ENCODE measurements at places on chromosomes 2 and 18.

DNA sequence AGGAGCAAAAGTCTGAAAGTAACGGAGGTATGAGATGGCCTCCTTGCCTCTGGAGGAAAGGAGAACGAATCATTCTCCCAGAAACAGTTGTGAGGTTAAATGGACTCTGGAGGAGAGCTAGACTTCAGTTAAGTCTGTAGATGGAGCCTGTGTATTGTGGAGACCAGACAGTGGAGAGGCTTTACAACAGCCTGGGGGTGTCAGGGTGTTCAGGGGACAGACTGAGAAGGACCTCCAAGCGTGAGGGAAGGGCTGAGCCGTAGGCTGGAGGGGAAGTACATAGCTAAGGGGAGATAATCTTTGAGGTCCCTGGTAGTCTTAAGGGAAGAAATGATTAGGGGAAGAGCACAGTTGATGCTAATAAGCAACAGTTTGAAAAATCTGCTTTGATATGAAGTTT is 76.6 kb downstream of the GALNT1 start:
- H3K27me3 ChIP-seq = no peaks in the 10 kb centered on the region
- DNase-seq = no peak
- peaks cover 7% of the 10 kb centered on the region for H3K4me1 ChIP-seq

DNA sequence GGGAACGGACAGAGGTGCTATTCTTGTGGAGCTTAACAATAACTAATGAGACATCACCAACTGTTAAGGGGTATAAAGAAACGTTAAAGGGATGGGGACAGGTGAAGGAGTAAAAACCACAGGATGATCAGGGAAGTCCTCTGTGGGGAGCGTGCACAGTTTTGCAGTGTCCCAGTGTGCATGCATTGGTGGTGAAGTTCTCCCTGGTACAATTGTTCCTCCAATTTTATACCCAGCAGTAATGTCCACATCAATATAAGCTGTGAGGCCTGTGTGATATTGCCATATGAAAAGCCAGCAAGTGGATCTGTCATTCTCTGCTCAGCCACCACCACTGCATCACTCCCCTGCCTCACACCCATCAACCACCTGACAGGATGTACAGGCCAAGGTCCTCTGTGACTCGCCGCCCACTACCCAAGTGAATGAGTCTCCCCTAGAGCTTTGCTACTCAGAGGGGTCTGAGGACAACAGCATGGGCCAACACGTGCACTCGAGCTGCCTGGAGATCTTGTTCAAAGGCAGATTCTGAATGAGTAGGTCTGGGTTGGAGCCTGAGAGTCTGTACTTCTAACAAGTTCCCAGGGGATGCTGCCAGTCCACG is 4.6 kb downstream of the MLPH start:
- peaks cover 2% of the 10 kb centered on the region for H3K36me3 ChIP-seq
- H3K27ac ChIP-seq = no peak overlapping the region
- peaks cover 3% of the 10 kb centered on the region for H3K4me1 ChIP-seq
- H3K4me3 ChIP-seq = no peak overlapping the region
- peaks cover 51% of the 10 kb centered on the region for H3K27me3 ChIP-seq

DNA sequence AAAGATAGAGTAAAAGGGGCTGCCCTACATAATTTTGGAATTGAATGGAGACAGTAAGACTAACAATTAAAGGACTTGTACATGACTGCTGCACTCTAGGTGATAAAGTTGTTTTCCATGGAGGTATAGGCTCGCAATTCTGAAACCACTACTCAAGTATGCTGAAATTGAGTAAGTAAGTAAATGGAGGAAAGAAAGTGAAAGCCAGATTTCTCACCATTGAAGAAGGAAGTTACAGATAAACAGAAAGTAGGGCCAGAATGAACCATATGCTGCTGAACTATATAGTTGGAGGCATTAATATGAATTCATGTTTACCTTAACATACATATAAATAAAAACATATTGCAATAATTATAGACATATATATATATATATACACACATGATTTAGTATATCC is 225.7 kb upstream of the ST6GAL2 start:
- H3K27ac ChIP-seq = no peak overlapping the region
- no peak overlapping the region for H3K4me3 ChIP-seq
- no peaks in the 10 kb centered on the region for H3K36me3 ChIP-seq
- no peak for DNase-seq
- no peaks in the 10 kb centered on the region for H3K4me1 ChIP-seq
- H3K27me3 ChIP-seq = no peaks in the 10 kb centered on the region

- no peak overlapping the region for H3K27ac ChIP-seq
- peaks cover 2% of the 10 kb centered on the region for H3K4me1 ChIP-seq
- H3K27me3 ChIP-seq = peaks cover 13% of the 10 kb centered on the region
- H3K36me3 ChIP-seq = no peaks in the 10 kb centered on the region
- DNase-seq = no peak
Measured at GRCh38 chr18:9825571-9826073, 60.2 kb upstream of the TXNDC2 start.

GRCh38 chr2:236352761-236353593 is 88.8 kb upstream of the ASB18 start:
- H3K27me3 ChIP-seq = peaks cover 38% of the 10 kb centered on the region
- H3K36me3 ChIP-seq = no peaks in the 10 kb centered on the region
- peaks cover 13% of the 10 kb centered on the region for H3K4me1 ChIP-seq
- H3K4me3 ChIP-seq = no peak overlapping the region
- DNase-seq = no peak

GRCh38 chr2:235763816-235764215 is 270.0 kb downstream of the AGAP1 start:
- peaks cover 2% of the 10 kb centered on the region for H3K4me1 ChIP-seq
- H3K4me3 ChIP-seq = no peak overlapping the region
- H3K27ac ChIP-seq = no peak overlapping the region

DNA sequence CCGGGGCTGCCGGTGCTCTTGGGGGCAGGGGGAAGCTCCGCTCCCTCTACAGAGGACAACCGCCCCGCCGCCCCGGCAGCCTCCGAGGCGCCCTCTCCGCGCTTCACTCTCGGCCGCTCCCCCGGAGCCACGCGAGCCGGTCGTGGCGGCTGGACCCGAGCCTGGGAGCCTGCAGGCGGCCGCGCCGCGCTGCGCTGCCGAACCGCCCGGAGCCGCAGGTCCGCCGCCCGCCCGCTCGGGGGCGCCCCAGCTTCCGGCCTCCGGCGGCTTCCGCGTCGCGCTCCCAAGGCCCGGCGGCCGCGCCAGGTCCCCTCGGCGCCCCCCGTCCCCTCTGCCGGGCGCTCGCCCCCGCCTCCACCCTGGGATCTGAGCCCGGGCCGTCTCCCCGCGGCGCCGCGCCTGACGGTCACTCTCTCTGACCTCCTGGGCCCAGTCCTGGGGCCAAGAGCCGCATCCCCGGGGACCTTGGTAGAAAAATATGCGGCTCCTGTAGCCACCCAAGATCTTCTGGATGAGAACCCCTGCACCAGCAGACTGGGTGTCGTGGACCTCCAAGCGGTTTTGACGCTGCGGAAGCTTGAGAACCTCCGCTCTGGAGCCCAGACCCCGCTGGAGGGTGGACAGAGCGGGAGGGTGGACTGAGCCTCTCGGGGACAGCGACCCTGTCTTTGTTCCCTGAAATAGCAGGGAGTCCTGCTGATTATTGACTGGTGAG is 44.3 kb downstream of the SERTAD2 start:
- H3K27me3 ChIP-seq = no peaks in the 10 kb centered on the region
- H3K36me3 ChIP-seq = peaks cover 2% of the 10 kb centered on the region
- peaks cover 15% of the 10 kb centered on the region for H3K4me1 ChIP-seq
- peak; percentile 60 for DNase-seq

DNA sequence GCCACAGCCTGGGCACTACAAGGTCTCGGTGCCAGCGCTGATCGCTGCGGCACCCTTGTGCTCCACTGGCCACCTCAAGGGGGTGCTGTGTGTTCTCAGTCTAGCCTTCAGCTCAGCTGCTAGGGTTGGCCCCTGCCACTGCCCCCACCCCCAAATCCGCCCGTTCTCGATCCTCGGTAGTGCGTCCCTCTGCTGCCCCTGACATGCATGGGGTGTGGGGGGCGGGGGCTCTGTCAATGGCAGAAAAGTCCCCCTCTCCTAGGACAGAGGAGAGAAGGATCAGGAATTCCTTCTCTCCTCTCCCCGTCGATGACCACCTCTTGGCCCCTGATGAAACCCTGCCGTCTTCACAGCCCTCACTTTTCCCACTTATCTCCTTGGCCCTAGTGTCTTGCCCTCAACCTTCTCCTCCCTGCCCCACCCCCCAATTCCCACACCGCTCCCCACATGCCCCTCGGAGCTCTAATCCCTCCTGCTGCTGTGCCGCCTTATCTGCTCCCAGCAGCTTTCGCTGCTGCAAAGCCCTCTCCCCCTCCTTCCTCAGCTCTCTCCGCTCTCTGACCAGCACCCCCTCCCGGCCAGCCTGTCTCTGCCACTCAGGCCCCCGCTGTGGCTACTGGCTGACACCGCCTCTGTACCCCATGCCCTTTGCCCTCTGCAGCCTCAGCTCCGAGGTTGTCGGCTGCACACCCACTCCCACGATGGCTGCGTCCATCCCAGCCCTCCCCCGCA is 4.3 kb upstream of the ASIC4 start:
- peak; percentile 29 for DNase-seq
- peaks cover 59% of the 10 kb centered on the region for H3K27me3 ChIP-seq
- peaks cover 28% of the 10 kb centered on the region for H3K4me1 ChIP-seq
- peaks cover 19% of the 10 kb centered on the region for H3K36me3 ChIP-seq
- no peak overlapping the region for H3K27ac ChIP-seq

DNA sequence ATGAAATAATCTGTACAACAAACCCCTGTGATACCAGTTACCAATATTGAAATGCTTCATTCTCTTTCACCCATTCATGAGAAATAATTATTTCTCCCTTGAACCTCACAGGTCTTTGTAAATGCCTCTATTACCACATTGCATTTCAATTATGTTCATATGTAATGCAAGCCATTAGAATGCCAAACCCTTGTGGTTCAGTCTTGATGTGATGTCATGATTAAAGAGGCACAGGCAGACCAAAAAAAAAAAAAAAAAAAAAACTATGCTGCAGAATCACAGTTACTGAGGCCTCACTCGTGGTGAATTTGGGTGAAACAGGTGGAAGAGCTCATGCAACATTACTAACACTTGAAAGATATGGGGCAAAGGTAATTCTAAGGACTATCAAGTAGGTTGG is 9.4 kb upstream of the EPG5 start:
- no peak overlapping the region for H3K27ac ChIP-seq
- H3K4me3 ChIP-seq = no peak overlapping the region
- no peak for DNase-seq
- H3K36me3 ChIP-seq = no peaks in the 10 kb centered on the region
- peaks cover 6% of the 10 kb centered on the region for H3K4me1 ChIP-seq

GRCh38 chr18:12287131-12287681 is 20.8 kb upstream of the TUBB6 start:
- H3K36me3 ChIP-seq = peaks cover 6% of the 10 kb centered on the region
- H3K4me1 ChIP-seq = peaks cover 5% of the 10 kb centered on the region
- H3K27ac ChIP-seq = no peak overlapping the region

DNA sequence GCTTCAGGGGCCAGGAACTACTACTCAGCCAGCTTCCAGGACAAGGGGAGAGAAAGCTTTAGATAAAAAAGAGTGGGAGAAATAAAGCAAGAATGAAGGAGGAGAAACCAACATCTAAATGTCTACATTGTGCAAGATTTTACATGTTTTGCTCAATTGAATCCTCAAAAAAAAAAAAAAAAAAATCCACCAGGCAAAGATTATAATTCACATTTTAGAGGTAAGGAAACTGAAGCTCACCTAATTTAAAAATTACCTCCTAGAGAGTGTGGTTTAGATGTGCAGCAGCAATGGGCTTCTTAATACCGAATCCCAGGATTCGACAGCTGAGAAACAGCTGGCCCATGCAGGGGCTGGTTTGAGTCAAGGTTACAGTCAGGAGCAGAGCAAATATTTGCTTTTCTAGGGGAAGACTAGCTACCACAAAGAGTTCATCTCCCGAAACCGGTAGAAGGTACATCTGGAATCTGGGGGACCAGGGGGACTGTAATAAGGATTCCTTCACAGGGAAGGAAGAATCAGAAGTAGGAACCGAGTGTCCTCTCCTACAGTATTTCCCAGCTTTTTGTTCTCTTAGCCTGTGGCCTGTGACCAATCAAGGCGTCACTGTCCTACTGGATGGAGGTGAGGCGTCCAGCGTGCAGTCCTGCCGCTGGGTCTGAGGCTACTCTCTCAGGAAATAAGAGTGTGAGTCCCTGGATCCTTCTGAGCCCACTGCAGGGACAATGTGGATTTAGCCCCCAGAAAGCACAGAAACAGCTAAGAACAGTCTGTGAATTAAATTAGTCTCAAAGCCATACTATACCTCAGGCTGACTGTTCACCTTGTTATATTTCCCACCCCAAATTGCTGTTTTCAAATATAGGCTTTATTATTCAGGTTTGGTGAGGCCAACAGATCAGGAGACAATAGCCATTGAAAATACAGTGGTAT is 42.3 kb downstream of the IL1R2 start:
- DNase-seq = no peak
- peaks cover 25% of the 10 kb centered on the region for H3K4me1 ChIP-seq
- H3K27me3 ChIP-seq = no peaks in the 10 kb centered on the region
- peak overlapping the region; percentile 82 for H3K4me3 ChIP-seq

- no peak overlapping the region for H3K27ac ChIP-seq
- no peak for DNase-seq
- H3K4me1 ChIP-seq = no peaks in the 10 kb centered on the region
- no peak overlapping the region for H3K4me3 ChIP-seq
- no peaks in the 10 kb centered on the region for H3K36me3 ChIP-seq
Measured at GRCh38 chr18:47801817-47802216, 128.6 kb downstream of the SMAD2 start.

DNA sequence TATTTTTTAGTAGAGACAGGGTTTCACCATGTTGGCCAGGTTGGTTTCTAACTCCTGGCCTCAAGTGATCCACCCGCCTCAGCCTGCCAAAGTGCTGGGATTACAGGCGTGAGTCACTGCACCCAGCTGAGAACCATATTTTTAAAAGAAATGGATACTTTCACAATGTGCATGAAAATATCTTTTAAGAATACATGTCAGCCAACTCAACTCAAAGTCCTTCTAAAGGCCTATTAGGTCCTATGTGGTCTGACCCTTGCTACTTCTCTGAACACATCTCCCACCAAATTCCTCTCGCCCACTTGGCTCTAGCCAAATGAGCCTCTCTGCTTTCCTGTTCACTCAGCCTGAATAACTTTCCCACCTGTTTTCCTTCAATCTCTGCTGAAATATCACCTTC is 119.6 kb downstream of the MTX2 start:
- no peak overlapping the region for H3K27ac ChIP-seq
- no peak for DNase-seq
- H3K27me3 ChIP-seq = peaks cover 63% of the 10 kb centered on the region
- H3K36me3 ChIP-seq = no peaks in the 10 kb centered on the region

GRCh38 chr2:54845094-54845493 is 121.6 kb downstream of the EML6 start:
- no peaks in the 10 kb centered on the region for H3K4me1 ChIP-seq
- H3K4me3 ChIP-seq = no peak overlapping the region
- H3K36me3 ChIP-seq = no peaks in the 10 kb centered on the region

- H3K4me3 ChIP-seq = no peak overlapping the region
- no peaks in the 10 kb centered on the region for H3K4me1 ChIP-seq
- H3K27me3 ChIP-seq = no peaks in the 10 kb centered on the region
Measured at GRCh38 chr2:79971807-79972206, 332.7 kb downstream of the LRRTM1 start.

GRCh38 chr2:99692785-99693184 is 203.0 kb upstream of the REV1 start:
- no peaks in the 10 kb centered on the region for H3K27me3 ChIP-seq
- no peaks in the 10 kb centered on the region for H3K36me3 ChIP-seq
- H3K4me3 ChIP-seq = no peak overlapping the region
- H3K27ac ChIP-seq = no peak overlapping the region
- H3K4me1 ChIP-seq = peaks cover 8% of the 10 kb centered on the region
- no peak for DNase-seq

GRCh38 chr2:17878281-17879136 is at the start of gene KCNS3:
Gene KCNS3 (plus strand): TSS chr2:17878667. CDS start chr2:17931009, 52,342 bp downstream.
- H3K4me1 ChIP-seq = peaks cover 11% of the 10 kb centered on the region
- peak within 1 kb of the TSS; percentile 84 for H3K4me3 ChIP-seq
- no peak for DNase-seq
- peaks cover 68% of the 10 kb centered on the region for H3K27me3 ChIP-seq

Data from T-helper 17 cell (primary cell).